ENCODE measurements at places on chromosomes 11 and 22. TPM values are rescaled to one million over a fixed set of nuclear protein-coding genes. Genes with fewer than 3 reads are reported as not detected.

DNA sequence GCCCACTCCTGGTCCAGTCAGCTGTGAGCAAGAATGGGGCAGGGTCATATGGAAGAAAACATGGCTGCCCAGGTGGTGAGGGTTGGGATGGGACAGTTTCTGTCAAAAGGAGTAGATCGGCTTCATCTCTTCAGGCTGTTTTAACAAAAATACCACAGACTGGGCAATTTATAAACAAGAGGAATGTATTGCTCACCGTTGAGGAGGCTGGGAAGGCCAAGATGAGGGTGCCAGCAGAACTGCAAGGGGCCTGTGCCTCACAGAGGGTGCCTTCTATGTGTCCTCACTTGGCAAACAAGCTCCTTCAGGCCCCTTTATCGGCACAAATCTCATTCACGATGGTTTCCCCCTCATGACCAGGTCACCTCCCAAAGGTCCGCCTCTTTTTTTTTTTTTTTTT lies 18.1 kb upstream of the RELT start:
- no peak for DNase-seq

- peak; percentile 55 for DNase-seq
These were observed 624 bp downstream of the TMEM41B start for GRCh38 chr11:9313648-9314290.

SYT9 gene
- not detected for total RNA-seq

DNA sequence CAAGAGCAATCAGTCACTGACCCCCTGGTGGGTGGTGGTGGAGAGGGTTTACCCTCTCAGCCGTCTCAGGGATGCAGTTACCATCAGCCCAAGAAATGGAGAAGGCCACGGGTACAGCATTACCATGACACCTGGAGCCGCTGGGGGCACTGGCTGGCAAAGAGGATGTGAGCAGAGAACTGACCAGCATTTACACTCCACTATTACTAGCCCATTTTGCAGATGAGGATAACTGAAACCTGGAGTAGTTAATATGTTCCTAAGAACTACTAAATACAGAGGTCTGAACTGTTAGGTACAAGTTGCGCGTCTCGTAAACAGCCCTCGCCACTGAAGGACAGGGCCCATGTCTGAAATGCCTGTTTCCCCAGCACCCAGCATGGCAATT lies 79.0 kb downstream of the TIMP3 start:
- no peak for DNase-seq

DNA sequence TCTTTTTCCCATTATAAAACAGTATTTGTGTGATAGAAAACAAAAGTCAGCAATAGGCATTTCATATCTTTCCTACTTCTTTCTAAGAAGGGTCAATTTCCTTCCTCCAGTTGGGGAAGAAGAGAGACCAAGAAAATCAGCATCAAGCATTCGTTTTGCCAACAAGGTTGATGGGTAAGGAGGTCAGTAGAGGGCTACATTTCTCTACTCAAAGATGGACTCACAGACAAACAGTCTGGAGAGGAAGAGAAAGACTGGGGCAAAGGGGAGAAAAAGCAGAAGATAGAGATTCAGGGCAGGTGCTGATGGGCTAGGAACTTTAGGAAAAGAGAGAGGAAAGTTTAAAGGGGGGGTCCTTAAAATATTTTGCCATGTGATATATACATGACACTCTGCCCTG lies 8.6 kb upstream of the MTNR1B start:
- DNase-seq, result no peak

DNA sequence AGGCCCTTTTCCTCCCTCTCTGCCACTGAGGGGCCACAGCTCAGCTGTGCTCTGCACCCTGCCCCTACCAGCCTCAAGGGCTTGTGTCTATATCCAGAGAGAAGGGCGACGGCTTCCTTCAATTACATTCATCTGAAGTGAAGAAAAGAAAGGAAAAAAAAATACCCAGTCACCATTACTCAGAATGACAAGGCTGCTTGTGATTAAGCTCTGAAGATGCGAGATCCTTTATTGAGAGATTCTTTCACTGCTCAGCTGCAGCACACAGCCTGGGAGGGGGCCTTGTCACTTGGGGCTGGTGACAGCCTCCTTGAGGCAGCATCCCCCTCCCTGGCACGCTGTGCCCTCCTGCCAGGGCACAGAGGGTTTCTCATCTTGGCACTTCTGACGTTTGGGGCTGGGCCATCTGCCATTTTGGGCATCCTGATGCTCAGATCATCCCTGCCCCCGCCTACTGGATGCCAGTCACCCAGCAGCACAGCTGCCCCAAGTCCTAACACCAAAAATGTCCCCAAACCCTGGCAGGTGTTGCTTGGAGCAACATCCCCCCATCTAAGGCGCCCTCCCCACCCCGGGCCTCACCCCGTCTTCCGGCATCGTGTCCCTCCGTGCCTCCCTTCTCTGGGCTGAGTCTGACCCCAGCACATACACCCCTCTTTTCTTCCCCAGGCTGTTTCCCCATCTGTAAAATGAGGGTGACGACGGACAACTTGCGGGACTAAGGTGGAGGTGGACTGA lies 1394.7 kb downstream of the BRD1 start:
- no peak for DNase-seq

DNA sequence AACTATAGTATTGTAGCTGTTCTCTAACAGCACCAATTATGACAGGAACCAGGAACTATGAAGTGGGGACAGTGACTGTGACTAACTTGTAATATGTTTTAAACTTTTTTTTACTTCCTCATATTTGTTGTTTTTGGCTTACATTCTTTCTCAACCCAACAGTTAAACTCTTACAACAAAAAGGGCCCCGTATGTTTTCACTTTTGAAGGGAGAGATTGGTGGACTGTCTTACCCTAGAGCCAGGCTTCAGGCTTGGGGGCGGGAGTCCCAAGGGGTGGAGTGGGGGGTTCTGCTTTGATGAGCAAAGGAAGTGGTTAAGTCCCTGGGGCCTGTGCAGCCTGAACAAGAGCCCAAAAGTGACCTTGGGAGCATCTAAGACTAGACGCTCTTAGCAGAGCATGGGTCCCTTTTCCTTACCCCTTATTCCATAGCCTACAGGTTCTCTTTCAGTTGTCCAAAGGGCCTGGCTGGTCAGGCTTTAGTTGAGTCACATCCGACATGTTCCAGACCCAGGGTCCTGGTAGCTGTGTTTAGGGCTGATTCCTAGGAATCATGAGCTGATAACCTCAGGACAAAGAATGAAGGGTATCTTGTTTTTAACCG lies 38.8 kb downstream of the STIM1 start:
- peak; percentile 54 for DNase-seq

BCR gene
- 20.6 TPM for total RNA-seq

WBP2NL gene
- total RNA-seq, result 0.91 TPM

DNA sequence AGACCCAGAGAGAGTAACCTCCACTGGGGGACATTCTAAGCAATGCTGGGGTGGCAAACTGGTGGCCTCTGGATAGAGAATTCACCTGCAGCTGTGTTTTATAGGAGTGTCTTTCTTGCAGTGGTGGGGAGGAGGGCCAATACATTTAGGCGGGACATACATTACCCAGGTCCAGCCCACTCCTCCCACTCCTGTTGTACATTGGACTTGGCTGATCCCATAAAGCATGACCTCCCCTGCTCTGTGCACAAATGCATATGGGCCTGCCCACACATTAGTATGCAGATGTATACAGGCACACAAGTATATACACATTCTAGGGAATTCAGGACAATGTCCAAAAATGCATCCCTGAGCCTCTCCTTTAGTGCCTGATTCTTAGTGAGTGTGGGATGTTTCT lies 99.1 kb downstream of the RRAS2 start:
- DNase-seq, result no peak

GRCh38 chr22:23097412-23098229 lies 27.3 kb downstream of the GNAZ start:
- DNase-seq, result no peak

DNA sequence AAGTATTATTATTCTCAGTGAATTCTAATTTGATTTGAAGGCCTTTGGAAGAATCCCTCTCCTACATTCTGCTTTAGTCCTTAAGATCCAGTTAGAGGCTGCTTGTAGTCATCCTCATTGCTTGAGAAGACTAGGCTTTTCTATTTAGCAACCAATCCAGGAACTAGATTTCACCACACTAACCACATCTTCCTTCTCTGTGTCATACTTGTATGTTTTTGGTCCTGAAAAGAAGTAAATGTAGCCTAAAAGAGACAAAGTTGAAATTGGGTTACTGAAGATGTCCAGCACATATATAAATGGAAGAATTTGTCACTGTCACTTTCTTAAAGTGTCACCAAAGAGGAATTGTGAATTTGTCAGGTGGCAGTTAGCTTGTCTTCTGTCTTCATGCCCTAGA lies 46.6 kb upstream of the MMP7 start:
- no peak for DNase-seq

GRCh38 chr11:13280777-13281176 lies 3.2 kb downstream of the BMAL1 start:
- no peak for DNase-seq

TCIRG1 gene
- 311 TPM for total RNA-seq

KRTAP5-10 gene
- not detected for total RNA-seq

- DNase-seq, result no peak
These were observed 68.9 kb downstream of the CSTPP1 start for GRCh38 chr11:47005441-47005840.

OR4A16 gene
- total RNA-seq, result not detected

SCN4B gene
- total RNA-seq, result 0.54 TPM

CYB5R3 gene
- total RNA-seq, result 66.8 TPM

GRCh38 chr11:81674211-81674610 lies 1059.5 kb downstream of the FAM181B start:
- DNase-seq, result peak; percentile 69

PANX2 gene
- 1.8 TPM for total RNA-seq

All from activated CD8-positive, alpha-beta memory T cell treated with anti-CD3 and anti-CD28 coated beads, Interleukin-2, amount 10 ng/mL, durations not matched to agents 7 days and 5 days (primary cell).